Uterus (tissue), 4 donors: ENCODE measurements at places on chromosomes 5 and 9. TPM values are rescaled to one million over a fixed set of nuclear protein-coding genes. Genes with fewer than 3 reads are reported as not detected.

DNA sequence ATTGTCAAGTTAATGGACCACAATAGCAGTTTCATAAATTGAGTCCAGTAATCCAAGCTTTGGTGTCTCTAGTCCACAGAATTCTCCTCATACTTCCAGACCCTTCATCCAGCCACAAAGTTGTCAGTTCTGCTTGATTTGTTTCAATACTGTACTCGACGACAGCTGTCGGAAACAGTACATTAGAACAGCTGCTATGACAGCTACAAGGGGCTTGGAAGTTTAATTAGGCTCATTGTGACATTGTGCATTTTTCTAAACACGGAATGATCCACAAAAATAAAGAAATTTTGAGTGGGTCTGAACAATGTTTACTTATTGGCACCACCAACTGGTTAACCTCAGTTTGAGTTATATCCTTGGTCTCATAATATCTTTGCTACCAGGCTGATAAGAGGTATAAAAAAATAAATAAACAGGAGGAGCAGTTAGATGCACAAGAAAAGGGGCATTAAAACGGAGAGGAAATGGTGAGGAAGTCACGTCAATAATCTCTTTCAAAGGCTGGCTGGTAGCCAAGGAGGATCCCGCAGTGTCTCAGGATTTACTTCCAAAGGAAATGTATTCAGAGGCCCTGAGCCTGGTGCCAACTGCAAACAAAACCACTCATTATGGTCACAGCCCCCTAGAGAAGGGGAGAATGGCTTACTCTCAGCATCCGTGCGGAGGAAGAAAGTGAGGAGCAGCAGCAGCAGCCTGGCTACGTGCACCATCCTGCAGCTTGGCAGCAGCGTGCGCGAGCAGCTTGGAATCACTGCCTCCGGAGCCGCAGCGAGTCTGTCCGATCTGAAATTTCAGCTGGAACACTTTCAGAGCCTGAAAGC is 933.8 kb upstream of the DMAC1 start:
- no peaks in the 10 kb centered on the region for H3K4me1 ChIP-seq
- no peak for DNase-seq
- no peak overlapping the region for H3K4me3 ChIP-seq
- H3K27ac ChIP-seq, result no peak overlapping the region

DNA sequence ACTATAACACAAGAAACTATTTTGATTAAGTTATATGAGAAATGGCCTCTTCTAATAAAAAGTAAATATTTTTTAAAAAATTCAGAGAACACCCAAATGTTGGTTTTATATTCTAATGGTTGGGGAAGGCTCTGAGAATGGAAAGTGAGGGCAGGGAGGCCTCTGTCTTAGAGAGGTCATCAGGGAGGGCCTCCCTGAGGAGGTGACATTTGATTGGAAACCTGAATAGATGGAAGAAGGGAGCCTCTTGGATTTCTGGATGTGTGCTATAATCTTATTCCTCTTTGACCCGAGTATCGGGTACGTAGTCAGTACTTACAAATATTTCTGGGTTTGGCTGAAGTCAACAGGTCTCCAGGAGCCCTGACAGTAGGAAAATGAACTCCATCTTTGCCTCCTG is 26.1 kb upstream of the GRPEL2 start:
- no peak overlapping the region for H3K4me3 ChIP-seq
- DNase-seq, result no peak
- H3K27ac ChIP-seq, result no peak overlapping the region
- H3K27me3 ChIP-seq, result no peaks in the 10 kb centered on the region

CDH9 gene
- total RNA-seq, result not detected

- DNase-seq, result no peak
- peak overlapping the region; percentile 52 for H3K27ac ChIP-seq
- H3K27me3 ChIP-seq, result no peaks in the 10 kb centered on the region
- peaks cover 7% of the 10 kb centered on the region for H3K4me1 ChIP-seq
- H3K4me3 ChIP-seq, result no peak overlapping the region
Observed at GRCh38 chr5:59725392-59725767, 168.1 kb downstream of the PDE4D start.

GRCh38 chr5:78698191-78698791 is 49.7 kb upstream of the LHFPL2 start:
- peak; percentile 24 for DNase-seq
- H3K36me3 ChIP-seq, result no peaks in the 10 kb centered on the region
- no peak overlapping the region for H3K27ac ChIP-seq
- H3K4me1 ChIP-seq, result no peaks in the 10 kb centered on the region

ORM2 gene
- 1.2 TPM for total RNA-seq

GRCh38 chr5:150149618-150150017 is 6.0 kb downstream of the PDGFRB start:
- DNase-seq, result no peak
- H3K27ac ChIP-seq, result peak overlapping the region; percentile 99
- H3K27me3 ChIP-seq, result no peaks in the 10 kb centered on the region
- H3K36me3 ChIP-seq, result no peaks in the 10 kb centered on the region
- H3K4me3 ChIP-seq, result no peak overlapping the region

CDH6 gene
- 23.4 TPM for total RNA-seq

- H3K27ac ChIP-seq, result no peak overlapping the region
- H3K4me3 ChIP-seq, result no peak overlapping the region
- no peaks in the 10 kb centered on the region for H3K36me3 ChIP-seq
- no peak for DNase-seq
Observed at GRCh38 chr9:22158271-22158670, 149.2 kb upstream of the CDKN2B start.

DNA sequence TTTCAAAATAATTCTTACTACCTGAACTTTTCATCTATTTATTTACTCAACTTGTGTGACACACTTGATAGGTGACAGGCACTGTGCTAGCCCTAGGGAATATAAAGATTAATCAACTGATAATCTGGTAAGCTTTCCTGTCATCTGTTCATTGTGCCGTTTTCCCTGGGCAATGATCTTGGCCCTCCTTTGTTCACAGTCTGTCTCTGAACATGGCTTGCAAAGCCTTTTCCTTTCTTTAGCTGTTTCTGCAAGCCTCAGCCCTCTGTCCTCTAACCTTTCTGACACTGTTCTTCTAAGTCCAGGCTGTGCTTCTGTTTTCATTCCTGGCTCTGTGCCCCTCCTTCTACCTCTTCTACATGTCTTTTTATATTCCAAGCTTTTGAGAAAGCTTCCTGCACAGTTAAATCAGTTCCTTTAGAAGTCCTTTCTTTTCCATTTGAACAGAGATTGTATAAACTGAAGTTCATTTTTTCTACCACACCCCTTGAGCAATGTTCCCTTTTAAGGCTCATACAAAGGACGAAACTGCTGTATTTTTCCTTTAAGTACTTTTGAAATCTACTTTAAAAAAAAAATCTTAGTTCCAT is 803.0 kb upstream of the ZNF608 start:
- no peaks in the 10 kb centered on the region for H3K27me3 ChIP-seq
- no peaks in the 10 kb centered on the region for H3K4me1 ChIP-seq
- H3K27ac ChIP-seq, result no peak overlapping the region
- no peak overlapping the region for H3K4me3 ChIP-seq
- no peaks in the 10 kb centered on the region for H3K36me3 ChIP-seq

NEUROG1 gene
- total RNA-seq, result not detected

DNA sequence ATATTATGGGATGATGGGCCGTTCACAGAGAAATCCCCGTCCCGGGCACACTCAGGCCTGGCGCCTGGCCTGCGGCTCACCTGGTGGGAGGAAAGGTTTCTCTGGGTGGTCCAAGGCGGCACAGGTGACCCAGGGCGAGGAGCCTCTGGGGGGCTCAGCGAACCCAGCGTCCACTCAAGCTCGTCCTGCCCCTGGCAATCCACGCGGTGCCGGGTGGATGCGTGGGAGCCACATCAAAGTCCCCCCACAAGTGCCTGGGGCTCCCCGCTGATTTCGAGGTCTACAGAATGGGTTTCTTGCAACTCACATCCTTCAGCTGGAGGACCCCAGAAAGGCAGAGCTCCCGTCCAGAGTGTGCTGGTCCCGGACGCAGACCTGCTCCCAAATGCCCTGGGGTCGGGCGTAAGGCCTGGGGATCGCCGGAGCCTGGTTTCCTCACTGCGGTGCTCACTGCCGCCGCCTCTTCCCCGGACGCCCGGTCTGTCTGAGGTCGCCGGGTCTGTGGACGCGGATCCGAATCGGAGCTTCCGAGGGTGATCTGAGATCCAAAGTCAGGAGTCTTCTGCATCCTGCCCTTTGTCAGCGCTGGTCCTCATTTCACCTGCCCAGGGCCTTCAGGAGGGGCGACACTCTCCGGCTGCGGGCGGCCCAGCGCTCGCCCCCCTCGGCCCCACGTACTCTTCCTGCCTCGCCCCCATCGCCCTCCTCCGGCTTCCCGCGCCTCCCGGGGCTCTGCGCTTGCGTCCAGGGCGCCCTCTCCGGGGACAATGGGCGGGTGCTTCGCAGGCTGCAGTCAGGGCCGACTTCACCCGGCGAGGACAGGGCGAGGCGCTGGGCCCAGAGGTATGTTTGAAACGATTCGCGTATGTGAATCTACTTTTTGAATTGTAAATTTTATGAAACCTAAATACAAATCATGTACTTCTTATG is 20.0 kb upstream of the RUFY1 start:
- peak; percentile 58 for DNase-seq
- no peaks in the 10 kb centered on the region for H3K27me3 ChIP-seq
- H3K36me3 ChIP-seq, result no peaks in the 10 kb centered on the region
- H3K27ac ChIP-seq, result peak overlapping the region; percentile 37
- no peaks in the 10 kb centered on the region for H3K4me1 ChIP-seq

DNA sequence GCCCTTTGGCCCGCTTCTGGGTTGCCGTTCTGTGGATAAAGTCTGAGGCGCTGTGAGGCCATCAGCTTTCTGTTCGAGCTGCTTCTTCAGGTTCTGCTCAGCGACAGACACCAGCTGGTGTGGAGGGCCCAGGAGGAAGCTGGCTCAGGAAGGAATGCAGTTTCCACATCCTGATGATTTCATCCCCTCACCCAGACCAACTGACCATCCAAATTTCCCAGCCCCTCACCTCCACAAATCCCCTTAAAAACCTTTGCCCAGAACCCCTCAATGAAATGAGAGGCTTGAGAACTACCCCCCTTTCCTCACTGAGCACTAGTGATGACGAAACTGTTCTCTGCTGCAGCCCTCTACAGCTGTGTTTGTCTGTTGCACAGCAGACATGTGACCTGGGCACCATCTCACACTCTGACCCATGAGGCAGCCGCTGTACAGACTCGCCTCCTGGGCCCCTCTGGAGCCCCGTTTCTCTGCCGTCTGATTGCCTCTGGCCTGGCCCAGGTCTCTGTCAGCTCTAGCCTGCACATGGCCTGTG is 45.4 kb downstream of the SPATA31C2 start:
- H3K4me3 ChIP-seq, result no peak overlapping the region
- H3K27ac ChIP-seq, result peak overlapping the region; percentile 34
- peak; percentile 47 for DNase-seq

- no peak overlapping the region for H3K4me3 ChIP-seq
- no peaks in the 10 kb centered on the region for H3K27me3 ChIP-seq
- no peaks in the 10 kb centered on the region for H3K4me1 ChIP-seq
- no peak overlapping the region for H3K27ac ChIP-seq
- H3K36me3 ChIP-seq, result no peaks in the 10 kb centered on the region
Observed at GRCh38 chr9:128025736-128026135, 41.4 kb downstream of the NAIF1 start.

- H3K36me3 ChIP-seq, result no peaks in the 10 kb centered on the region
- DNase-seq, result no peak
- H3K4me1 ChIP-seq, result no peaks in the 10 kb centered on the region
- H3K27ac ChIP-seq, result no peak overlapping the region
Observed at GRCh38 chr5:139831624-139832023, 36.0 kb downstream of the PSD2 start.

DNA sequence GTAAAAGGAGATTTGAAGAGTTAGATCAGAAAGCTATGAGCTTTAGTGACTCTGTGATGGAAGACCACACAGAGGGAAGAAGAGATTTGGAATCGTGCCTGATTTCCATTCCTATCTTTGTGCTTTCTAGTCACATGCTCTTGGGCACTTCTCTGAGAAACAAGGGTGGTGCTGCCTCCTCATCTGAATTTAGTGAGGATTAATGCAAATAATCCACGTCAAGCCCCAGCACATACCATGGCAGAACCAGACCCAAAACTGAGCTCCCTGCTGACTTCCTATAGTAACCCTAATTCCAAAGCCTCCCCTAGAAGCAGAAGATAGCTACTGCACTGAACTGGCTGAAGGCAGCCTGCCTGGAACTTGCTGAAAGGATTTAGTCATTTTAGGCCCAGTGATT is 17.7 kb downstream of the SLC45A2 start:
- DNase-seq, result no peak
- no peak overlapping the region for H3K27ac ChIP-seq
- H3K4me1 ChIP-seq, result no peaks in the 10 kb centered on the region
- H3K4me3 ChIP-seq, result no peak overlapping the region
- H3K27me3 ChIP-seq, result no peaks in the 10 kb centered on the region

PCDHGB6 gene
- 15.6 TPM for total RNA-seq

PRSS3 gene
- not detected for total RNA-seq
